ENCODE measurements at places on chromosomes 5 and 9. TPM values are rescaled to one million over a fixed set of nuclear protein-coding genes. Genes with fewer than 3 reads are reported as not detected.

The SLCO4C1 gene
- 0.12 TPM for polyA plus RNA-seq

The BSPRY gene
- not detected for polyA plus RNA-seq

The OGN gene
- 0.12 TPM for polyA plus RNA-seq

The GABBR2 gene
- polyA plus RNA-seq, result 8.7 TPM

The LURAP1L gene
- 0.59 TPM for polyA plus RNA-seq

The CNTFR gene
- polyA plus RNA-seq, result 19.0 TPM

The PRUNE2 gene
- polyA plus RNA-seq, result 9.7 TPM

The TOR4A gene
- polyA plus RNA-seq, result 0.70 TPM

Data from neural cell (in vitro differentiated cells).